ENCODE measurements at places on chromosomes 5 and 9.
A peak's percentile ranks its signal among the peaks of the same experiment; 100 is the strongest.

GRCh38 chr9:4147476-4148230, 152.2 kb downstream of the GLIS3 start:
- no peak for DNase-seq

GRCh38 chr9:131728961-131729360, 10.9 kb downstream of the RAPGEF1 start:
- DNase-seq = no peak

DNA sequence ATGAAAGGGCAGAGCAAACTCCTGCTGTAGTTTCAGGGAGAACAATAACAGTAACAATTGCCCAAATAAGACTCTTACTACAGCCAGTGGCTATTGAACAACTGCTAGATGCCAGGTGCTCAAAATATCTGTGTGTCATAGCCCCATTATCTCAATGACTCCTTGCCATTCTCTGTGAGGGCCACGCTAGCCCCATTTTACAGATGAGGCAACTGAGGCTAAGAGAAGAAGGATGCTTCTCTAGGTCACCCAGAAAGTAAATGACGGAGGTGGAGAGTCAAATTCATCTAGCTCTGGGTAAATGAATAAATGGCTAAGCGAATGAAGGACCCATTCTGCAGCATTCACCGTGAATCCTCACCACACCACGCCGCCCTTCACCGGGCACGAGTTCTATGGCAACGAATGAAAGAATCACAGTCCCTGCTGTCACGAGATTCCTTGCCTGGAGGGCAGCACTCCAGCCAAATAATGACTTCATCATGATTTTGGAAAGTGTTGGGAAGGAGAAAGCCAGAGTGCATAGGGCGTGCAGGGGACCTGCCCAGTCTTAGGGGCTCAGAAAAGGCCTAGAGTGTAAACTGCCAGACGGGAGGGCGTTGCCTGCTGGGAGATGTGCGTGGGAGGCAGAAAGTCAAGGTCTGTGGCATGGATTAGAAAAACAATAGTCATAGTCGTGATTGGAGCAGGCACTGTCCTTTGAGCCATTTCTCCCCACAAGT, 147.2 kb downstream of the C9orf50 start:
- DNase-seq = peak; percentile 45

- DNase-seq = no peak
Measured at GRCh38 chr9:123511326-123512277, 155.6 kb downstream of the CRB2 start.

DNA sequence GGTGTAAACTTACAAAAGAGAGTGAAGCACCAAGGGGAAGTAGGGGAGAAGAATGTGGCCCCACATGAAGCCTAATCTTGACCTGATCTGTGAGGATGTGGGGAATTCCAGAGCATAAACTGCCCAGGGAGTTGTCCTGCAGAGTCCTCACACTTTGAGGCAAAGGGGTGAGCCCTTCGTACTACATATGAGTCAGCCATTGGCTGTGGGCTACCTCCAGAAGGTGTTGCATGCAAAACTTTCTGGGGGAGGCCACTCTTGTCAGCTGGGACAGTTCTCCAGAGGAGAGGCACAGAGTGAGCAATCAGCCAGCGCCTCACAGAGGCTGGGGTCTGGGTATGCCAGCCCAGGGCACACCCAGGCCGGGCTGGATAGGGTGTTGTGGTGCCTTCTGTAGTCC, 98.1 kb upstream of the NMUR2 start:
- DNase-seq = no peak

DNA sequence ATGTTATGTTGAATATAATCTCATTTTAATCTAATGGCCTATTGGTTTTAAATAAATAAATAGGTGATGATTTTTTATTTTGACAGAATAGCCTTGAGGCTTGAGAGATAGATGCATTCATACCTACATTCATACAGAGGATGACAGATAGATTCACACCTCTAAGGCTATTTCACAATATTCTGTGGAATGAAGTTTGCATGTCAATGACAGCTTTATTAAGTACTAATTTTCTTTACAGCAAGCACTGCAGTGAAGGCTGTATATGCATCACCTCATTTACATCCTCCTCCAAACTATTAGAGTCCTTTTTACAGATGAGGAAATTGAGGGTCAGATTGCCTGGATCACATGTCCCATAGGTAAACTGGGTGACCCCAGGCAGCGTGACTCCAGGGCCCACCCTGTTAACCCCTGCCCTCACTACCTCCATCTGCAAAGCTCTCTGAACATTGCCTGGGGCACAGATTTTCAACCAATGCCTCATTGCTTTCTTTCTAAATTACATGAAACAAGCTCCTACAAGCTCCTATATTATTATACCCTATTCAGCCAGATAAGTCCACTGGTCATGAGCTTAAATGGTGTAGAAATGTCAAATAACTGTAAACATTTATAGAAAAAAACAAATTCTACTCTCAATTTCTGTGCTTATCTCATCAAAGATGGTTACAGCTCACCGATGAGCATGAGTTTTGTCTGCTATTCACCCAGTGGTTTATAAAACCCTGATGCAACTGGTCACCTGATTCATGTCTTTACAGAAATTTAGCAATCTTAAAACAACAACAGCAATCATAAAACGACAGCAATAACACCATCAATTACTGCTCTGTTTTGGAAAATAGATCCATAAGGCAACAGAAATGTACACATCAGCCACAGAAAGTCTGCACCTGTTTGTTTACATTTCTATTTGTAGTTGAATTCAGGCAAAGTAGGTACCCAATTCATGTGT, 338.0 kb downstream of the NSG2 start:
- DNase-seq = peak; percentile 27

DNA sequence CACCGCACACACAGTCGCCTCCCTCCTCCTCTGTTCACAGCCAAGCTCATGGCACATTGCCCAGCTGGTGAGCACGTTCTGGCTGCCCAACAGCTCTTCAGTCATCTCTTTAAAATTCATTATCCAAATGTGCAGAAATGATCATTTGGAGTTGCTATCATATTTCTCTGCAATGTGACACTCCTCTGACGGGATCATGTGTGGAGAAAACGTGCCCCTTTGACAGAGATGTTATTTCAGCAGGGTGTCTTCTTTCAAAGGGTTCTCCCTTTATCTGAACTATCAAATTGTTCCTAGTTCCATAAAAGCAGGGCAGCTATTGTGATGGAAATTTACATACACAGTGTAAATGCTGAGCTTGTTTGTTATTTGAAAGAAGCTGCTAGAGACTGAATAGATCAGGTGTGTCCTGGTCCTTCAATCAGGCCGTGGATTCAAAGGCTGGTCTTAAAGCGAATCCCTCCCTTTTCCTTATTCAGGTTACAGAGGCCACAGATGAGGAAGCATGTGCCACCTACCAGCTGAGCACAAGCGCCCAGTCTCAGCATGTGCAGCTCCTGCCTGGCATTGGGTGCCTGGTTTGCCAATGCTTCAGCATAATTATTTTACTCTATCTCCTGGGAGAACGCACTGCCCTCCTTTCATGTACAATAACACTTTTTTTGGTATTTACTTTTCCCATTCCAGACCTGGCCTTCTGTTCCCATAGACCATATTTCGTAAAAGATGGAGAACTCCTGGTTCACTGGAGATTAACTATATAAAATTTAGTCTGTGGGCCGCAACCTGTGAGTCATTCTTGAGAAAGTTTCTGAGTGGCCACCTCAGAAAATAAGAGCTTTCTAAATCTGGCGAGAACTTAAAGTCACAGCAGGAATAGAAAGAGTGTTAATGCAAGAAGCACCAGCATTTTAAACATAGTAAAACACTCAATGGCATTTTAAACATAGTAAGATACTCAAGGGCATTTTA, 433.7 kb downstream of the ENC1 start:
- peak; percentile 86 for DNase-seq

GRCh38 chr9:95816716-95817115, 58.8 kb upstream of the ERCC6L2 start:
- no peak for DNase-seq

Data from epithelial cell of esophagus (primary cell).